Gastroesophageal sphincter (tissue), 4 donors: ENCODE measurements at places on chromosomes 5 and 9. TPM values are rescaled to one million over a fixed set of nuclear protein-coding genes. Genes with fewer than 3 reads are reported as not detected.

DNA sequence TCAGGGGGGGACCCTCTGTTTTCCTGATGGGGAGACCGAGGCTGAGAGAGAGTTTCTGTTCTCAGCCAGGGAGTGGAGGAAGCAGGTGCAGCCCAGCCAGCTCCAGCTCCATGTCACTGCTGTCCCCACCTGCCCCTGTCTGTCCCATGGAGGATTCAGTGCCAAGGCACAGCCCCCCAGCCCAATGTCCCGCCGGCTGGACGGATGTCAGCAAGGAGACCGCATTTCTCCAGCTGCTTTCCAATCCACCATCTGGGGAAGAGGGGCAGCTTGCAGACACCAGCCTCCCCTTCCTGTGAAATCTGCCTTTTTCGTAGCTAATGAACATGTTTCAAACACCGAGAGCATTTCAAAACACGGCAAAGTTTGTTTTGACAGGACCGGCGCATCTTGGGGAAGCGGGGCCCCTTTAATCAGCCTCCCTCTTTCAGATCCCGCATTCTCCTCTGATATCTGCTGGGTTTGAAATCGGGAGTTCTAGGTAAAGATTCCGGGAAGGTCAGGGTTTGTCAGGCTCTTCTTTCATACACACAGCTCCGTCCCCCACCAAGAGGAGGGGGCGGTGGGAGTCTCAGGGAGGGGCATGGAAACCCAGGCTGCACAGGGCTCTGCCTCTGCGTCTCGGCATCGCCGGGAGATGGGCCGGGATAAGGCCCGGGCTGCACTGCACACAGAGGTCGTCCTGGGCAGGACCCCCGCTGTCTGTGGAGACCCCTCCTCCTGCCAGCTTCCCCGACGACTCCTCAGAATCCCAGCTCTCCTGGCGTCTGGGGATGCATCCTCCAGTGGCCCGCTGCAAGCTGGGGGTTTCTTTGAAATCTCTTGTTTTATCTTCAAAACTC is 74.8 kb downstream of the NEK6 start:
- ATAC-seq: no peak

Gene ZDHHC12
- total RNA-seq: 19.5 TPM

GRCh38 chr5:83494087-83494620 is 22.6 kb downstream of the VCAN start:
- no peak for ATAC-seq

DNA sequence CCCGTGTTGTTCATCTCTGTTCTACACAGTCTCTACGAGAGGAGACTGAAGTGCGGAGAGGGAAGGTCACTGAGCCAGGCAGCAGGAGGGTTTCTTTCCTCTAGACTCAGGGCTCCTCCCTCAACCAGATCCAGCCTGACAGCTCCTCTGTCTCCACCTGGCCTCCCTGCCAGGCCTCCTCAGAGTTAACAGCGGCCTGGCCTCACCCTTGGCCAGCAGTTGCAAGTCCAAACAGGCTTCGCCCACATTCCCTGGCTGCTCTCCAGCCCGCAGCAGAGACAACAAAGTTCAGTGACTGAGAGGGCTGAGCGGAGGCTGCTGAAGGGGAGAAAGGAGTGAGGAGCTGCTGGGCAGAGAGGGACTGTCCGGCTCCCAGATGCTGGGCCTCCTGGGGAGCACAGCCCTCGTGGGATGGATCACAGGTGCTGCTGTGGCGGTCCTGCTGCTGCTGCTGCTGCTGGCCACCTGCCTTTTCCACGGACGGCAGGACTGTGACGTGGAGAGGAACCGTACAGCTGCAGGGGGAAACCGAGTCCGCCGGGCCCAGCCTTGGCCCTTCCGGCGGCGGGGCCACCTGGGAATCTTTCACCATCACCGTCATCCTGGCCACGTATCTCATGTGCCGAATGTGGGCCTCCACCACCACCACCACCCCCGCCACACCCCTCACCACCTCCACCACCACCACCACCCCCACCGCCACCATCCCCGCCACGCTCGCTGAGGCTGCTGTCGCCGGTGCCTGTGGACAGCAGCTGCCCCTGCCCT is at the start of gene HRCT1:
HRCT1 (plus strand) TSS at position 291 of the 768 bp plus-strand sequence; CDS start at position 377, 86 bp downstream.
- peak; percentile 75 for ATAC-seq

GRCh38 chr9:89940625-89941024 is 335.8 kb downstream of the GADD45G start:
- ATAC-seq: no peak

Gene EQTN
- 1.2 TPM for total RNA-seq

- peak; percentile 81 for ATAC-seq
Observed at GRCh38 chr5:177537389-177538361, 16.7 kb downstream of the FAM193B start.

DNA sequence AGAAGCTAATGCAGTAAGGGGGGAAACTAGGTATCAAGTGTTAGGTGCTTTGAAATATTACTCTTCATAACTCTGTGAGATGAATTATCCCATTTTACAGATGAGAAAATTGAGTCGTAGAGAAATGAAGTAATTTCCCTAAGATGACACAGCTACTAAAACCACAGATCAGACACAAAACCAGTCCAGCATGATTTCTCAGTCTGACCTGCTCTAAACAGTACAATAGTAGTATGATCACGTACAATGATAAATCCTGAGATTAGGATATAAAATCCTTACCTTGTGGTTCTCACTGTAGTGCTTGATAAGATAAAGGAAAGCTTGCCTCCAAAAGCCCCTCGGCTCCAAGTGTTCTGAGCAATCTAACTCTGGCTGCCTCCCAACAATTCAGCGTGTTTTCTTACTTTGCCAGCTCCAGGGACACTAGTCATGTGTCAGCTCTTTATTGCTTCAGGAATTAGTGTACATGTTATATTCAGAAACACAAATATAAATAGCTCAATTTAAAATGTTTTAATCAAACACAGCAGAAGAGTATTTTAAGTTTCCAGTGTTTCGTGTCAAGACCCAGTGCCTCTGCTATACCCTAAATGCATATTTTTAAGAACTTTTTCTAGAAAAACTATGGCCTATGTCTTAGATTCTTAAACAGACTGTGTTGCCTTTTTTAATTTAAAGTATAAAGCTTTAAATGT is 243.6 kb downstream of the DENND1A start:
- ATAC-seq: no peak

Gene CDHR2
- total RNA-seq: not detected

DNA sequence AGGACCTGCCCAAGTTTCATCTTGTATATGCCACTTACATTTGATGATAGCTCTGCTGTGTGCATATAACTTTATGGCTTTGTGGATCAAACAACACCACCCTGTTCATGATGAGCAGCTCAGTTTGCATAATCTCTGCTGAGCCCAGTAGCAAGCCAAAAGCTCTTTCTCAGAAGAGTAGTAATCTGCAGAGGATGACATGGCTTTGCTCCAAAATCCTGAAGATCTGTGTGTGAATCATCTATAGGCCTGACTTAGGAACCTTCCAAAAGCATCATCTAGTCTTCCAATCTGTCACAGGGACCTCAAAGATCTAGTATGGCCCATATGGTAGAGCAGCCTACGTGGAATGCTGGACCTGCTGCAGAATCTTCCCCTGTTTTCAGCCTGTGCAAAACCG is 394.6 kb downstream of the PSAT1 start:
- ATAC-seq: no peak

- ATAC-seq: no peak
Observed at GRCh38 chr9:91623004-91623403, 199.4 kb upstream of the NFIL3 start.

GRCh38 chr5:73388306-73388684 is 60.3 kb downstream of the FOXD1 start:
- ATAC-seq: no peak
